Stimulated activated CD8-positive, alpha-beta memory T cell treated with anti-CD3 and anti-CD28 coated beads, Interleukin-4, amount 100 ng/mL, for 1 hour (primary cell): ENCODE measurements at places on chromosomes 7 and 10.

- DNase-seq, result no peak
Measured at GRCh38 chr10:103513380-103514060, 20.0 kb downstream of the NEURL1 start.

GRCh38 chr7:158723266-158723665 is 18.7 kb upstream of the NCAPG2 start:
- DNase-seq, result no peak

GRCh38 chr7:138978541-138979184 is 2.5 kb downstream of the KIAA1549 start:
- no peak for DNase-seq

DNA sequence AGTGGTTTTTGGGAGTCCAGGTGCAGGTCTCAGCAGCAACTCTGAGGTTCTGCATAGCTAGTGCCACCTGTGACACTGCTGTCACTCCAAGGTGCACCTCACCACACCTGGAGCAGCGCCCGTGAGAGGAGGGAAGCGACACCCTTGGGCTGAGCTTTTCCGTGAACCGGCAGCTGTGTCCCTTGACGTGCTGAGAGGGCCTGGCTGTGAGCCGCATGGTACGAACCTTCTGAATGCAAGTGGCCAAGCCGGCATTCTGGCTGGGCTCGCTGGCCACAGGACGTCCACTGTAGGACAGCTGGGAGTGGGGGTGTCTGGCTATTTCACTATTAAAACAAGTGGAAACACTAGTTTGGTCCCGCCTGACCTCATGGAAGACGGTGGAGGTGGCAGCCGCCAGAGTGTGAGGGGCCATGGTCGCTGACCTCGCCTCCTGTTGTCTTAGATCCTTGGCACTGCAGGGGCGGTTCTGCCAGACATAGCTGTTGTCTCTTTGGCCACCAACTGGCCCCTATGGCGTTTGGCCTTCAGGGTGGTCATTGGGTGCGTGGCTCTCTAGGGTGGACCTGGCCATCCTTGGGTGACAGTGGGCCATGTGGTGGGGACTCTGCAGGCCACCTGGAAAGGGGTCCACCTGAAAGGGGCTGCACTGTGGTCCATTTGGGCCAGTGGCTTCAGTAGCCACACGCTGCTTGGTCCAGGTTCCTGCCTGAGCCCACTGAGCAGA is 12.9 kb downstream of the INPP5A start:
- DNase-seq, result no peak

- DNase-seq, result no peak
Measured at GRCh38 chr10:78905015-78905956, 163.5 kb upstream of the ZMIZ1 start.

DNA sequence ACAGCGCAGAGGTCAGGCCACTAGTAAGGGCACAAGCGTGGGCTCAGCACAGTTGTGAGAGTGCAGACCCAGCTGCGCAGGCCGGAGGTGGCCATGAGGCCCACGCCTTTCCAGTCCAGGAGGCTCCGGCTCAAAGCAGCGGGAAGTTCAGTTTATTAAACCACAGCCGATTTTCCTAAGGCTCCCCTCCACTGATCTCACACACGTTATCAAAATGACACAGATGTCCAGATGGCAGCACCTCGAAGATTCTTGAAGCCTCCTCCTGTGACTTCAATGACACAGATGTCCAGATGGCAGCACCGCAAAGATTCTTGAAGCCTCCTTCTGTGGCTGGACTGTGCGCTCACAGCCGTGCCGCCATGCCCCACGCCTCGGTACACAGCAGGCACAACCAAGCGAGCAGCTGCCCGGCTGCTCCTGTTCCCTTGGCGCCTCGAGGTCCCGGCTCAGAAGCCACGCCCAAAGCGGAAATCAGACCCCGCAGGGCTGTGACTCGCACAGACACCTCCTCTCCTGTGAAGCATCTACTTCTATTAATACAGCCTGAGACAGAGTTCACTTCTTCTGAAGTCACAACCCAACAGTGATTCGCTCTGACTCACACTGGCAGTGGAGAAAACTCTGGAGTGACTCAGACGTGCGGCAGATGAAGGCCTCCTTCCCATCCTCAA is 122.7 kb downstream of the MAD1L1 start:
- no peak for DNase-seq

- no peak for DNase-seq
Measured at GRCh38 chr10:98328640-98329039, 60.6 kb upstream of the LOXL4 start.

GRCh38 chr7:139109983-139110411 is 477 bp upstream of the ZC3HAV1 start:
- DNase-seq, result no peak

DNA sequence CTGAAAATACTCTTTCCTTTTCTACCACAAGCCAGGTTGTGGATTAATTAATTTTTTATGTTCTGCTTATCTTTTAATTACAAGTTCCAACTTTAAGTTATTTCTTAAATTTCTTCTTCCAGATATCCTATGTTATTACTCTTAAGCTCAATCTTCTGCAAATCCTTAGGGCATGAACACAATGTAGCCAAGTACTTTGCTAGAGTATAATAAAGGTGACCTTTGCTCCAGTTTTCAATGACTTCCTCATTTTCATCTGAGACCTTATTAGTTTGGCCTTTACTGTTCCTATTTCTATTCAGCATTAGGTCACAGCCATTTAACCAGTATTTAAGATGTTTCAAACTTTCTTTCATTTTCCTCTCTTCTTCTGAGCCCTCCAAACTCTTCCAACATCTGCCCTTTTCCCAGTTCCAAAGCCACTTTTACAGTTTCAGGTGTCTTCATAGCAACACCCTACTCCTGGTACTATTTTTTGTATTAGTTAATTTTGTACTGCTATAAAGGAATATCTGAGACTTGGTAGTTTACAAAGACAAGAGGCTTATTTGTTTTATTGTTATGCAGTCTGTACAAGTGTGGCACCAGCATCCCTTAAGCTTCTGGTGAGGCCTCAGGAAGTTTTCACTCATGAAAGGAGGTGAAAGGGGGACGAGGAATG is 886.2 kb upstream of the GHITM start:
- no peak for DNase-seq

- no peak for DNase-seq
Measured at GRCh38 chr10:6980353-6980752, 400.3 kb upstream of the PRKCQ start.

GRCh38 chr10:64033711-64034110 is 512.5 kb downstream of the REEP3 start:
- DNase-seq, result no peak

DNA sequence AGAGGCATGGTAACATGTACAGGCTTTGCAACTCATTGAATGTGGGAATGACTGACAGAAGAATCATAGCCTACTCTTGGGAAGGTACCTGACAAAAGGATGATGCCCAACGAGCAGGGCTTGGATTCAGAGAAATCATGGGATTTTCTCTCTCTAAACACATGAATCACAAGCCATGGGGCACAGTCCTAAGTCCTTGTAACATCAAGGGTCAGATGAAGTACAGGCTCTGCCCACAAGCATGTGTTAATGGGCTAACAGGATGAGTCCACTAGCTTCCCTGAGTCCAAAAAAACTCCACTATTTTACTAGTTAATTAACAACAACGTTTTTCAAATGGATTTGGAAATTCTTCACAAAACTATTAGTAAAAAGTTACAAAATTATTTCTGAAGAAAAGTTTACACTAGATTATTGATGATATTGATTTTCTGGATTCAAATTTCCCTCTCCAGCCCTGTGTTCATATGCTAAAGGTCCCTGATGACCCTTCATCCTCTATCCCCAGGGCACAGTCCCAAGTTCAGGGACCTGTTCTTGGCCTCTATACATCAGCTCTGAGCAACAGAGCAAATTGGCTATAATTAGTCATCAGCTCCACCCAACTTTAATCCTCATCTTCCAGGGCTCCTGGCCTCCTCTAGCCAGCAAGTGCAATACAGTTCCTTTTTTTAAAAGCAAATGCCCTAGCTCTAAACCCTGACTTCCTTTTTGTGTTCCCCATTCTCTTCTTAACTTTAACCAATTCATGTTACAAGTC is 99.8 kb downstream of the GSAP start:
- DNase-seq, result no peak

- DNase-seq, result no peak
Measured at GRCh38 chr10:112911206-112911605, 38.8 kb upstream of the TCF7L2 start.

DNA sequence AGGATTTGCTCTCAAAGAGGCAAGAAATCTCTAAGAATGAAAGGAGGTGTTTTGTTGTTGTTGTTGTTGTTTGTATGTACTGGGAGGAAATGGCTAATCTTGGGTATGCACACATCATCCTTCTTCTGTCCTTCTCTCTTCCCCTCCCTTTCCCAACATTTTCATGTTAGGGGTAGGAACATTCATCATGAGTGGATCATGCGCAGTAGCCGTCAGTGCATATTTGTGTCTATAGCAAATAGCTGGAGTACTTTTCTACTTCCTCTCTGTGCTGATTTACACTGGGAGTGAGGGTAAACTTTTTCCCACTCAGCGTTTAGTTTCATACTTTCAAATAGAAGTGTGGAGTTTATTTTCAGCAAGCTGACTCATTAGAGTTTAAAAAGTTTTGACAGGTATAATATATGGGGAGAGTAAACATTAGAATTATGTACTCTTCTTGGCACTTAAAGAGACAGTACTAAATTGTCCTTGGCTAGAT is 80.5 kb upstream of the PRKG1 start:
- no peak for DNase-seq

DNA sequence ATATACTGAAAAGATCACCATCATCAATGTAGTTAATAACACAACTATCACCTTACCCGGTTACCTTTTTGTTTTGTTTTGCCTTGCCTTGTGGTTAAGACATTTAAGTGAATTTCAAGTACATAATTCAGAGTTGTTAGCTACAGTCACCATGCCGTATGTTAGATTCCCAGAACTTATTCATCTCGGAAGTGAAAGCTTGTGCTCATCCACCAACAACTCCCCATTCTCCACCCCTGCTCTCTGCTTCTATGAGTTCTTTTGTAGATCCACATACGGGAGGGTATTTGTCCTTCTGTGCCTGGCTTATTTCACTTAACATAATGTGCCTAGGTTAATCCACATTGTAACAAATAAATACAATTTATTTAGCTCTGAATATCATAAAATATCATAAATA is 182.8 kb upstream of the ADARB2 start:
- DNase-seq, result no peak

DNA sequence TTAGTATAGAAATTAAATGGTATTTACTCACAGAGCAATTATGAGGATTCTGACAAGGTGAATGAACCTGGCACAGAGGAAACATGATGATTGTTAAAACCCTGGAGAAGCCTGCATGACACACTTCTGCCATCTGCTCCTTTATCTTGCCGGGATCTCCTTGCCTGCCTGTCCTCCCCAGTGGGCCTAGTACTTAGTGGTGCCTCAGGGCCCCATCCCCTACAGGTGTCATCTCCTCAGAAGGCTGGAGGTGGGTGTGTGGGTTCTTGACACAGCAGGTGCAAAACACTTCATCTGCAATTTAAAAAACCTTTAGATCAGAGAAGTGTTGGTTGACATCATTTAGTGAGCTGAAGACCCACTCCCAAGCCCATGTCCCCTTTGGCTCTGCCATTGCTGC is 261.2 kb downstream of the ADRA2A start:
- DNase-seq, result no peak

DNA sequence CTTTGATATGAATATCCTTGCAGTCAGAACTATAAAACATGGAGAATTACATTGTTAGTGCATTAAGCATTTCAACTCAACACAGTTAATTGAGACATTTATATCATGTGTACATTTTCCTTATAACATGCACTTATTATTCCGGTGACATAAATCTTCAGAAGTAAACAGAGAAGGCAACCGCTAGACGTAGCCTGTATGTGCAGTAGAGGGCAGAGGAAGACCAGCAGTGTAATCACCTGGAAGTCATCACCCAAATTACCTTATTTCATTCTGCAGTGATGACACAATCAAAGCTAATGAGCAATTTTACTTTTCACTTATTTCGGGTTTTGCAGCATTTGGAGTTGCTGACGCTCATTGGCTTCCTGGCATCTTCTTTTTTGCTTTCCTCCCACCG is 394.6 kb downstream of the SDK1 start:
- no peak for DNase-seq

- no peak for DNase-seq
Measured at GRCh38 chr10:50625649-50626132, 1.9 kb upstream of the SGMS1 start.

DNA sequence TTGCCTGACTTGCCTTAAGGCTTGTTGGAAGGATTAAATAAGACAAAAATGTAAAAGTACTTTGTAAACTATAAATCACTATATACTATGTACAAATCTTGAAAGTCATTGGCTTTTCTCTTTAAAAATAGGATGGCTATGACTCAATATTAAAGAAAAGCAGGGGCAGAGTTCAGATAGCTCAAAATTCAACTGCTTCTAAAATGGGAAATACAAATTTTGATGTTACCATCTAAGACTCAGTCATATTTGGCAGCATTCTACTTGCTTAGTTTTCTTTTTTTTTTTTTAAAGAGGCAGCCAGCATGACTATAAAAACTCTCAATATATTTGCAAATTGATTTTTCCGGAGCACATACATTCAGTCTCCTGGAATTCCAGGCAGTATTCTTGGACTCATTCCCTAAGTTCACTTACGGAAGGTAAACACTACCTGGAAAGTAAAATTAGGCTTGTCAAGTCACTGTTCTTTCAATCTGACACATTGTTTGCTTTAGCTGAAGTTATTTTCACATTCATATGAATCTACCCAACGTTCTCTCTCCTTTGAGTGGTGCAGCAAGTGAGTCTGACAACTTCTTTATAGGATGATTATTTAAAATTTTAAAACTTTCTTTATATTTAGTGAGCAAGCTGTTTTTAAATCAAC is 133.8 kb upstream of the CCDC6 start:
- no peak for DNase-seq

DNA sequence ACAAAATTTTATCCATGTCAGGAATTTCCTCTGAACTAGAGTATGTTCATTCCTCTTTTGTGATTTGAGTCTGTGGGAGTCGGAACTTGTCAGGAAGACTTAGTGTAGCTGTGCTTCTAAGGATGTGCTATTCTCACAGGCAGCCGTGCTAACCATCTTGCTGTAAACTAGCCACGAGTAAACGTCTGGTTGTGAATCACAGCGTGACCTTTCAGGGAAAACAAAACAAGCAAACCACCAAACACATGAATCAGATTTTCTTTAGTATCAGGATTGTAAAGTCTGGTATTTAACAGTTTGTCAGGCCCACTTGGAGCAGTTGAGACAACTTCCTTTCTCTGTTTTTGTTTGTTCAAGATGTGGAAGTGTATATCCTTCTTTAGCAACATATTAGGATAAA is 32.0 kb downstream of the AUTS2 start:
- no peak for DNase-seq

DNA sequence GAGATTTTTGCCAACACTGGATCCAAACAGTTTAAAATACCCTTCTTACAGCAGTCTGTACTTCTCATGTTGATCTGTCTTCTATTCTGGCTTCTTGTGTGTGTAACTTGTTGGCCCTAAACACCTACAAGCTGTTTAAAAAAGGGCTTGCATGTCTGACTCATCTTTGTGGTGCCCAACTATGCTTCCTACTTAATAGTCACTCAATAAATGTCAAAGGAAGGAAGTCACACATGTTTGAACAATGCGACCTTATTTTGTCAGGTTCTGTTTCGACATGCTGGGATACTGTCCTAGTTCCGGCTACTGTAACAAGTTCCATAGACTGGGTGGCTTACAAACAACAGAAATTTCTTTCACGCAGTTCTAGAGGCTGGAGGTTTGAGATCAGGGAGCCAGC is 9.4 kb upstream of the GRK5 start:
- DNase-seq, result no peak

- DNase-seq, result no peak
Measured at GRCh38 chr10:126208726-126209302, 179.5 kb downstream of the ADAM12 start.

GRCh38 chr7:151517601-151518104 is 2.0 kb downstream of the RHEB start:
- no peak for DNase-seq

- DNase-seq, result no peak
Measured at GRCh38 chr10:96152437-96152836, 22.3 kb downstream of the ZNF518A start.
